ENCODE measurements at places on chromosomes 6 and 20.
A peak's percentile ranks its signal among the peaks of the same experiment; 100 is the strongest.

GRCh38 chr6:93260881-93261280 lies 158.5 kb downstream of the EPHA7 start:
- no peak for DNase-seq

DNA sequence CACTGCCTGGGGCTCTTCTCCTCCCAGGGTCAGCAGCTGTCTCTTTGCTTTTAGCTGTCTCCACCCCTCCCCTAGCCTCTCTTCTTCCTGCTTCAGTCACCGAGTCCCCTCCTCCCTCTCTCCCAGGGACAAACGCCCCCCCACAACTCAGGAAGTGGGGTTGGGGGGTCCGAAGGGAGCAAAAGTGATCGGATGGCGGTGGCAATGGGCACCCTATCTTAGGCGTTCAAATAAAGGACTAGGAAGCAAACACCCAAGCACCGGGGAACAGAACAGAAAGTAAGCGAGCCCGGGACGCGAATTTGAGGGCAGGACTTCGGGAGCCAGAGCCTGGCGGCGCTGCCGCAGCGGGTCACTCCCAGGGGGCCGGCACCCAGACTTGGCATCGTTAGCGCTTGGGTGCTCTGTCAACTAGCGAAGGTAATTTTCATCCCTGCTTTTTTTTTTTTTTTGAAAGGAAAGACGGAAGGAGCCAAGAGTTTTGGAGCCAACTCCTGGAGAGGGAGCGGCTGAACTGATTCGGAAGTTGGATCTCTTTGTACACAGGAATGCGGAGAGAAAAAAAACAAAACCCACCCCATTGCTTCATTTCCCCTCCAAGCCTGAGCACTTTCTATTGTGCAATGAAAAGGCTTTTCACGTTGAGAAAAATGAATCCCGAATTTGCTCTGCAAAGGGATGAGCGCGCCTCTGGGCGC lies 815 bp upstream of the ITPR3 start:
- peak; percentile 22 for DNase-seq

GRCh38 chr20:34271956-34272355 lies 30.7 kb downstream of the ASIP start:
- DNase-seq: no peak

DNA sequence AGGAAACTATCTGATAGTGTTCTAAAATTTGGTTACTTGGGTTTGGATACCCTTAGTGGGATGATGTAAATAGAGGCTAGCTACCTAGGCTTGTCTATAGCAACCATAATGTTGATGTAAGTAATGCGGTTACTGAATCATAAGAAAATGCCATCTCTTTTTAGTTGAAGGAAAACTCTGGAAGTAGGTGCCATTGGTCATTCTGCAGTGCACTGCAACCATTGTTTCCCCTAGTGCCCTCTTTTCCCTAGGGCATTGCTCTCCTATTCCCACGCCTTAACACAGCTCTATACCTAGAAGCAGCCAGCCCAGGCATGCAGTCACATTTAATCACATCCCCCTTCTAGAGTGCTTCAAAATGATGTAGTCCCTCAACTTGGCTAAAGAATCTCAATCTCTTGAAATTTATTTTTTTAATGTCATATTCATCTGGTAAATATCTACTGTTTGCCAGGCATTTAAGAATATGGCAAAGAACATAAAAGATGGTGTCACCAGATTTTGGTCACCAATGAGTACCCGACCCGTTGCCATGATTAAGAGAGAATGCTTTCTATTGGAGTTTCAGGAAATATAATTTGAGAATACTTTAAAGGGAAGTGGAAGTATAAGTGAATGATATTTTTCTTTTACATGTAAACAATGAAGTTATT lies 10.4 kb downstream of the LOC128125822 start:
- no peak for DNase-seq

GRCh38 chr6:154395316-154395715 lies 38.7 kb upstream of the IPCEF1 start:
- DNase-seq: no peak

DNA sequence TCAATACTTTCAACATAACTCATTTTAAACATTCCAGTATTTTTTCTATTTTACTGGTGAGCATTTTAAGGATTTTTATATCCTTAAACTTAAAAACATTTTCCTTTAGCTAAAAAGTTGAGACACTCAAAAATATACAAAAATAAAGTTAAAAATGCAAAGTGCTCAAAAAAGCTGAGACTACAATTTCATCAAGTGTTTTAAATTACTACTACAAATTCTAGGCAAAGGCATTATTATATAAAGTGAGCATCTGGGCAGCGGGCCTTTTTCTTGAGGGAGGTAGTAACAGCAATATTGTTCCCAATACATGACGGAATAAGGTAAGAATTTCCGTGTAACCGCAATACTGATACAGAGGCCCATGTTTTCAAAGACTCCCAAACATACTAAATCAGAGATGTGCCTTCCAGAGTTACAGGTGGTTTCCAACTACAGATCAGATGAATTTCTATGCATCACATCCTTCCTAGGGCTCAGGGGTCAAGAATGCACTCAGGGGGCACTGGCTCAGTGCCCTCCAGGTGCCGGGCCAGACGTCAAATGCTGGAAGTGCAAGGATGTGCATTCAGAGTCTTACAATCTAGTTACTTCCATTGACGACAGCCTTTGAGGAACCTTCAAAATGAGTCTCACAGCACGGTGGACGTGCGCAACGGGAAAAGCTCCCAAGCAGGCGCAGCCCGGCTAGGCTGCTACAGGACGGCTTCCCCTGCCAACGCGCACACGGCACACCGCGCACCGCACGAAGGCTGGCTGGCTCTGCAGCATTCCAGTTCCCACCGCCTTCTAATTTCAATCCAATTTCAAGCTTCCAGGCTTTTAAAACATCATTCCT lies 1.7 kb downstream of the PHF10 start:
- DNase-seq: peak; percentile 11

DNA sequence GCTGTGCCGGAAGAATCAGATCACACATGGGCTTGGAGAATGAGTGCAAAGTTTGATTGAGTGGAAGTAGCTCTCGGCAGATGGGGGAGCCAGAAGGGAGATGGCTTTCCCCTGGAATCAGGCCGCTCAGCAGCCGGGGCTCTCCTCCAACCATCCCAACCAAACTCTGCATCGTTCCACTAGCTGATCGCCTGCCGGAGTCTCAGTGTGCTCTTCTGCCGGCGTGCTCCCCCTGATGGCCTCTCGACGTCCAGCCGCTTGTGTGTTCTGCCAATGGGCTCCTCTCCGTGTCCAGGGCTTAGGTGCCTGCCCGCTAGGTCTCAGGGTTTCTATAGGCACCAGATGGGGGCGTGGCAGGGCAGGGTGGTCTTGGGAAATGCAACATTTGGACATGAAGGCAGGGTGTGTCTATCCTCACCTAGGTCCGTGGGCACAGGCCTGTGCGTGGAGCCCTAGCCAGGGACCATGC lies 4.9 kb upstream of the BIRC7 start:
- DNase-seq: no peak

DNA sequence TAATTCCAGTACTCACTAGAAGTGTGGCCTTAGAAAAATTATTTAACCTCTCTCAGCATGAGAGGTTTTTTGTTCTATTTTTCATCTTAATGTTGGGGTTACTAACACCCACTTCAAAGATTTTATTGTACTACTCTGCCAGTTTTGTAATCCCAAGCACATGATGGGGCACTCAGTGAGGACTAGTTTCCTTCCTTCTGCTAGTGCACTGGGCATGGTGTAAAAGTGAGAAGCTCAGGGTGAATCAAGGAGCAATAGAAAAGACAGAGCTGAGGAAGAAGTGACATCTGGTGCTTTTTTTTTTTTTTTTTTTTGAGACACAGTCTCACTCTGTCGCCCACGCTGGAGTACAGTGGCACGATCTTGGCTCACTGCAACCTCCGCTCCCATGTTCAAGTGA lies 439.4 kb upstream of the ARID1B start:
- DNase-seq: no peak

DNA sequence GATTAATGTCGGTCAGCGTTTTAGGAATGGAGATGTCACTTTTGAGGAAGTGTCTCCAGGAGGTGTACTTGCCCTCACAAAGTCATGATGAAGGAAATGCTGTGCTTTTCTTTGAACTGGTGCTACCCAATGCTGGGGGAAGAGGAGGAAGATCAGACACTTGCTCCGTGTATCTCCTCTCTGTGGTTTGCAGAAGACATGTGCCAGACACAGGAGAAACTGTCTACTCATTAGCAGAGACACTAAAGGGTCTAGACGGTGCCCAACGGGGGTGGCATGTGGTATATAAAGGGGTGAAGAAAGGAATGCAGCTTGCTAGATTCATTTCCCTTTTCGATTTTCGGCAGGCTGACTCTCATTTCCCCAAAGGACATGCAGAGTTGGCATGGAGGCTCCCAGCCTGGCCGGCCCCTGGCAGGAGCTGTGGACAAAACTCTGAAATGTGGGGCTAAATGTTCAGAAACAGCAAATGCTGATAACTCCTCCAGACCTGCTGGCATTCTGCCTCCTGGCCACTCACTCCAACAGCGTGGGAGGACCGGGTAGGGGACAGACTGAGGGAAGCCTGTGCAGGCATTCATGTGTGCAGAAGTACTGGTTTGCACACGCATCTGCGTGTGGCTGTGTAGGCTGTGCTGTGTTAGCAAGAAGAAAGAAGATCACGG lies 59.6 kb upstream of the QKI start:
- DNase-seq: no peak

DNA sequence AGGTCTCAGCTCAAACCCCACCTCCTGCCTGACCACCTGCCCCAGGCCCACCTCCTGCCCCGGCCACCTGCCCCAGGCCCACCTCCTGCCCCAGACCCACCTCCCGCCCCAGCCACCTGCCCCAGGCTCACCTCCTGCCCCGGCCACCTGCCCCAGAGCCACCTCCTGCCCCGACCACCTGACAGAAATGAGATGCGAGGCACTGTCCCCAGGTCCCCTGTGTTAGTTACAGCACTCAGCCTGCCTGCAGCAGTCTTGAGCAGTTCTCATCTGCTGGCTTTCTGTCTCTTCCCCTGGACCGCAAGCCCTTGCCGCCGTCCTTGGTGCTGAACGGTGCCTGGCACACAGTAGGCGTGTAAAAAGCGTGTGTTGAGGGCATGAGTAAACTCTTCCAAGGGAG lies 79.5 kb downstream of the CDH4 start:
- no peak for DNase-seq

GRCh38 chr6:44338228-44339122 lies 4.0 kb upstream of the SPATS1 start:
- peak; percentile 65 for DNase-seq

DNA sequence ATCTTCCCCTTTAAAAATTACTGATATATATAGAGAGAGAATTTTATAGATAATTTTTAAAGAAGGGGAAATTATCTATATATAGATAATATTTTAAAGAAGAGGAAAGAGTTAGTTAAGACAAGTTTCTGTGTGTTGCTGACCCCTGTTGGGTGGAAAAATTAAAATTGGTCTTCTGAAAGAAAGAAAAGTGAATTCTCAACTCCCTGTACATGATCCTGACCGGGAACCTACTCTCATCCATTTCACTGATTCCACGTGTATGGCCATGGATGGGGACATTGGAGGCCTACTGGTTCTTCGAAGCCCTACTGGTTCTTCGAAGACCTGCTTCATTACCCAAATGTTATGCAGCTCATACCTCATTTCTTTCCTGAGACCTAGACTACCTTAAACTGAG lies 53.0 kb upstream of the TCF21 start:
- no peak for DNase-seq
